CD4-positive, alpha-beta T cell (primary cell): ENCODE measurements at places on chromosomes 11 and 22.
A peak's percentile ranks its signal among the peaks of the same experiment; 100 is the strongest.

- no peaks in the 10 kb centered on the region for H3K4me1 ChIP-seq
- H3K27ac ChIP-seq, result no peak overlapping the region
- no peak overlapping the region for H3K4me3 ChIP-seq
- H3K27me3 ChIP-seq, result no peaks in the 10 kb centered on the region
- no peak for DNase-seq
- no peaks in the 10 kb centered on the region for H3K36me3 ChIP-seq
Measured at GRCh38 chr11:21198498-21198897, 529.1 kb downstream of the NELL1 start.

DNA sequence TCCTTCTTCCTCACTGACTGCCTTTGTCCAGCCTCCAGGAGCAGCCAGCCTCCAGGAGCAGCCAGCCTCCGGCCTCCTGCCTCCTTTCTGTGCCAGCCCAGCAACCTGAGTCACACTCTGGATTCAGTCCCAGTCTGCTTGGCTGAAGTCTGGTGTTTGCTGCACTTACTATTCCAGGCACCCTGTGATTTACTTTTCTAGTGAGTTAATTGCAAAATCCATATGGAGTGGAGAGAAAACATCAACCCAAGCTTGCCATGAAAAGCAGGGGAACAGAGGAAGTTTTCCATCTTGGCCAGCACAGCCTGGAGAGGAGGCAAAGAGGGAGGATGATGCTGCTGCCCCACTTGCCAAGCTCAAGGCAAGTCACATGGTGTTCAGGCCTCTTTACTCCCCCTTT, 400.5 kb downstream of the TENM4 start:
- peaks cover 8% of the 10 kb centered on the region for H3K27me3 ChIP-seq
- H3K4me1 ChIP-seq, result no peaks in the 10 kb centered on the region
- H3K4me3 ChIP-seq, result no peak overlapping the region

- no peaks in the 10 kb centered on the region for H3K4me1 ChIP-seq
- H3K27ac ChIP-seq, result no peak overlapping the region
- H3K36me3 ChIP-seq, result peaks cover 10% of the 10 kb centered on the region
Measured at GRCh38 chr11:45224766-45225165, 61.4 kb downstream of the SYT13 start.

GRCh38 chr11:119318240-119319135, 1.6 kb upstream of the MCAM start:
- peaks cover 82% of the 10 kb centered on the region for H3K4me1 ChIP-seq
- no peak overlapping the region for H3K4me3 ChIP-seq
- no peaks in the 10 kb centered on the region for H3K36me3 ChIP-seq
- H3K27me3 ChIP-seq, result peaks cover 33% of the 10 kb centered on the region
- H3K27ac ChIP-seq, result peak overlapping the region; percentile 29

DNA sequence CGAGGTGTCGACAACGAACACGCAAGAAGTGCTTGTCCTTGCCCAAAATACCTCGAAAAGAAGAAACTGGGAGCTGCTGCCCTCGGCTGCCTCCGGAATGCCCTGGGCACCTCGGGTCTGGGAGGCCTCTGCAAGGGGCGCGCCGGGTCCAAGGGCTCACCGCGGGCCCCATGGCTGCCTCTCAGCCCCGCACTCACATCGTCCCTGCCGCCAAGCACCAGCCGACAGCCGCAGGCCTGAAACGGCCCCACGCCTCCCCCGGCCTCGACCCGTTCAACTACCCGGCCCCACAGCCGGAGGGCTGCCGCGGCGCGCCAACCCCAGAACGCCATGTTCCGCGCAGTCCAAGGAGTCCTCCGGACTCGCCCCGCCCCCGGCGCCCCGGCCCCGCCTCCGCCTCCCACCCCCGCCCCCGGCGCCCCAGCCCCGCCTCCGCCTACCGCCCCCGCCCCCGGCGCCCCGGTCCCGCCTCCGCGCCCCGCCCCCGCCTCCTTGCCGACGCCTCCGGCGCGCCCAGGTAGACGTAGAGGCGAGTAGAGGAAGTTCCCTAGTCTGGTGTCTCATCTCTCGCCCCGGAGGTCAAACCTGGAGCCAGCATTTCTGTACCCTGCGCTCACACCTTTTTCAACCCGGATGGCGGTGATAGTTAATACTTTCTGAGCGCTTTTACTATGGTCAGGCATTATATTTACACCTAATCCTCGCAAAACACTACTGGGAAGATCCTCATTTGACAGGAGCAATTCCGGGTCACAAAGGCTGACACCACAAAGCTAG, at the start of gene SIRT3:
SIRT3 (minus strand) TSS at position 346 of the 777 bp plus-strand sequence; CDS start at position 332, 14 bp downstream.
- peak within 1 kb of the TSS; percentile 91 for H3K4me3 ChIP-seq
- peaks cover 27% of the 10 kb centered on the region for H3K4me1 ChIP-seq
- H3K27me3 ChIP-seq, result no peaks in the 10 kb centered on the region
- peaks cover 21% of the 10 kb centered on the region for H3K36me3 ChIP-seq
- H3K27ac ChIP-seq, result peak within 1 kb of the TSS; percentile 97

DNA sequence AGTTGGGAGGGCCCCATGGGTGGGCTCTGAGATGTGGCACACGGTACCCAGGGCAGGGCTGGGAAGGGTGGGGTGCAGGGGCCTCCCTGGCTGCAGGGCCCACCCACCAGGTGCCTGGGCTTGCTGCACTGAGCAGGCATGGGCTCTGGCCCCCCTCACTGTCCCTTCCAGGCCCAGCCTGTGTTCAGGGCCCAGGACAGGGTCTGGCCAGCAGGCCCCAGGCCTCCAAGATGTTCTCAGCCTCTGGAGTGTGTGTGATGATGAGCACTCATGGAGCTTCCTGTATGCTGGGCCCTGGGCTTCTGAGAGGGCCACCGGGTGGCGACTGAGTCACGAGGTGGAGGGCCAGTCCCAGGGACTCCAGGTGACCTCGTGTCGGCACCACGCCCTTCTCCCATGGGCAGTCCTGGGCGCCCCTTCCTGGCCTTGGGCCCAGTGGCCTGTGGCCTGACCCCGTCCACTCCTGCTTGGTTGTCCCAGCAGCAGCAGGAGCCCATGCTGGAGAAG, 55.9 kb upstream of the CCDC188 start:
- peaks cover 40% of the 10 kb centered on the region for H3K4me1 ChIP-seq
- H3K27me3 ChIP-seq, result no peaks in the 10 kb centered on the region
- H3K36me3 ChIP-seq, result no peaks in the 10 kb centered on the region

DNA sequence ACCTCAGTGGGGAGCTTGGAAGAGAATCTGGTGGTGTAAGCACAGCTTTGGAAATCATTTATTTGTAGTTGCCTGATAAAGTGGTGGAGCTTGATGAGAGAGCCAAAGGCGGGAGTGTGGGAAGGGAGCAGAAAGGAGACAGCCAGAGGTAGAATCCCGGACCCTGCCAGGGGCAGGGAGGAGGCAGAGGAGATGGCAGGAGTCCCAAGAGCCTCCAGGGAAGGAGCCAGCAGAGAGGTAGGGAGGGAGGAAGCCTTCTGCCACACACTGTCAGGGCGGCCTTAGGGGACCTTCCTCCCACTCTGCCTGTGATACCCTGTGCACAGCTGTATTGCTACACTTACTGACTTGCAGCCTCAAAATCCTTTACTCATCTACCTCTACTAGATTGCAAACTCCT, 15.4 kb downstream of the SCUBE2 start:
- H3K36me3 ChIP-seq, result no peaks in the 10 kb centered on the region
- no peak for DNase-seq
- no peaks in the 10 kb centered on the region for H3K27me3 ChIP-seq
- H3K27ac ChIP-seq, result no peak overlapping the region
- H3K4me1 ChIP-seq, result no peaks in the 10 kb centered on the region

GRCh38 chr22:25478528-25478927, 85.9 kb upstream of the GRK3 start:
- H3K4me1 ChIP-seq, result no peaks in the 10 kb centered on the region
- no peak overlapping the region for H3K27ac ChIP-seq
- no peak for DNase-seq
- no peaks in the 10 kb centered on the region for H3K27me3 ChIP-seq
- no peaks in the 10 kb centered on the region for H3K36me3 ChIP-seq

DNA sequence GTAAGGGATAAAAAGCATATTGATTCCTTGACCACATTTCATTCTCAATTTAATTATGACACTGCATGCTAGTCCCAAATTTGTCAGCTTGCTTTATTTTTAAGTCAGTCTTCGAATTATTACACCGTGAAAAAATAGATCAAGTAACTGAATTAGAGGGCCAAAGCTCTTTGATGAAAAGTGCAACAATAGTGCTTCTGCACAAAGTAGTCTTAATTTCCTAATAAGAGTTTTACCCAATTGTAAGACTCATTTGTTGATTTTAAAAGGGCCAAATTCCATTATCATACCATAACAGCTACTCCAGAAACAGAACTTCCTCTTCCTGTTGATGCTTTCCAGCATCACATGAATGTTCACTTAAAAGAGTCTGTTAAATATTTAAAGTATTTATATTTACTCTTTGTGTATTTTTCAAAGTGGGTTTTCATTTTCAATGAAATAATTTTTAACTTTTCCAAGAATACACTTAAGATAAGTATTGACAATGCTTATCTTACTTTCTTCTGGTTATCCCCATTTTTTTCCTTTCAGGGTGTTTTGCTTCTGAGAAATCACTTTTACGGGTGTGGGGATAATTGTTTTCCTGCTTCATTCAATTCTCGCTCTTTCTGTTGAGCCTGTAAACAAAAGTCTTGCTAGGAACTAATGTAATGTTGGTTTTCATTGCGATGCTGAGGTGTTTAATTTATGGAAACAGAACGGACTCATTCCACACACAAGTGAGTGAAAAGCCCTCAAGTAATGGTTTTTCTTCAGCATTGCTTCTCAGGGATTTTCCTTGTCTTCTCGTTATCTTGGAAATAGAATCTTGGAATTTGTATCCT, 2.1 kb downstream of the ARHGEF12 start:
- H3K36me3 ChIP-seq, result no peaks in the 10 kb centered on the region
- no peak overlapping the region for H3K4me3 ChIP-seq
- no peak for DNase-seq
- H3K4me1 ChIP-seq, result peaks cover 28% of the 10 kb centered on the region
- peaks cover 32% of the 10 kb centered on the region for H3K27me3 ChIP-seq
- no peak overlapping the region for H3K27ac ChIP-seq

- no peak overlapping the region for H3K4me3 ChIP-seq
- H3K4me1 ChIP-seq, result peaks cover 73% of the 10 kb centered on the region
- peaks cover 2% of the 10 kb centered on the region for H3K36me3 ChIP-seq
- no peak for DNase-seq
- no peak overlapping the region for H3K27ac ChIP-seq
- no peaks in the 10 kb centered on the region for H3K27me3 ChIP-seq
Measured at GRCh38 chr11:47393163-47394049, 15.0 kb upstream of the SLC39A13 start.

DNA sequence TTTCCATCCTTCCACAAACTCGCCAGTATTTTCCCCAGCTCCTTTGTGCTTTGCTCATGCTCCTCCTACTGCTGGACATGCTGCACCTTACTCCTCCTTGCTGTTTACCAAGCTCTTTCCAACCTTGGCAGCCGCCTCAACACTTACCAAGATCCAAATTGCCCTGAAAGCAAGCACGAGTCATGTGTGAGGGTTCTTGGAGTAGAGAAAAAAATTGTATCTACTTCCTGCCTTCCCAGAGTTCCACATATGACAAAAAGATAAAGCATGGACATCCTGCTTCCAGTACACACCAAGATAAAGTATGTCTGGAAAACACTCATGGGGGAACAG, 767.5 kb downstream of the NTM start:
- DNase-seq, result no peak
- H3K4me1 ChIP-seq, result no peaks in the 10 kb centered on the region
- no peaks in the 10 kb centered on the region for H3K27me3 ChIP-seq

DNA sequence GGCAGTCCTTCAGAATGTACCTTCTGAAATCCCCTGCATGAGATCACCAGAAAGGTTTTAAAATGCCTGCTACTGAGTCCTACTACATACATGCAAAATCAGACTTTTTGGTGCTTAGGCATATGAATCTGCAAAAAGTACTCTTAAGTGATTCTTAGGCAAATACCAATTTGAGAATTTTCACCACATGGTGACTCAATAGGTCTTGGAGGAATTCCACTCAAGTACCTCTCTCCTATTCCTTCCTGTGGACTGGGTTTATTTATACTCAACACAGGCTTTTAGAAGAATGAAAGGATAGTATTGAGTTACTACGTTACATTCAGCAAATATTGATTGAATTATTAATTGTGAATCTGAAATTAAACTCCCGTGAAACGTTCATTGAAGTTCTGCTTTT, 223.9 kb downstream of the CNTN5 start:
- H3K27ac ChIP-seq, result no peak overlapping the region
- no peak overlapping the region for H3K4me3 ChIP-seq
- no peaks in the 10 kb centered on the region for H3K27me3 ChIP-seq
- H3K4me1 ChIP-seq, result no peaks in the 10 kb centered on the region

DNA sequence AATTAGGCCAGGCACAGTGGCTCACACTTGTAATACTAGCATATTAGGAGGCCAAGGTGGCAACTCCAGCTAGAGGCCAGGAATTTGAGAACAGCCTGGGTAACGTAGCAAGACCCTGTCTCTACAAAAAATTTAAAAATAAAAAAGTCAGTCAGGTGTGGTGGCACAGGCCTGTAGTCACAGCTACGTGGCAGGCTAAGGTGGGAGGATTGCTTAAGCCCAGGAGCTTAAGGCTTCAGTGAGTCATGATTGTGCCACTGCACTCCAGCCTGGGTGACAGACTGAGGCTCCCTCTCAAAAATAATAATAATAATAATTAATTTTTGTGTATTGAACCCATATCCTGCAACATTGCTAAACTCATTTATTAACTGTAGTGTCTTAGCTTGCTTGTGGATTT, 15.3 kb upstream of the TRIM29 start:
- H3K27me3 ChIP-seq, result peaks cover 4% of the 10 kb centered on the region
- H3K4me3 ChIP-seq, result no peak overlapping the region
- H3K4me1 ChIP-seq, result no peaks in the 10 kb centered on the region
- no peak overlapping the region for H3K27ac ChIP-seq
- H3K36me3 ChIP-seq, result no peaks in the 10 kb centered on the region

DNA sequence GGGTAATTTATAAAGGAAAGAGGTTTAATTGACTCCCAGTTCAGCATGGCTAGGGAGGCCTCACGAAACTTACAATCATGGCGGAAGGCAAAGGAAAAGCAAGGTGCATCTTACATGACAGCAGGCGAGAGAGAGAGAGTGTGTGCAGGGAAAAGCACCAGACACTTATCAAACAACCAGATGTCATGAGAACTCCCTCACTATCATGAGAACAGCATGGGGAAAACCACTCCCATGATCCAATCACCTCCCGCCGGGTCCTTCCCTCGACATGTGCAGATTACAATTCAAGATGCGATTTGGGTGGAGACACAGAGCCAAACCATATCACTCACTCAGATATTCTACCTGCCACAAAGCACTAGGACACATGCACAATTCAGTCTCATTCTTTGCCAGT, 48.1 kb upstream of the HMGXB4 start:
- no peak overlapping the region for H3K27ac ChIP-seq
- DNase-seq, result no peak
- H3K4me1 ChIP-seq, result no peaks in the 10 kb centered on the region
- no peak overlapping the region for H3K4me3 ChIP-seq
- H3K36me3 ChIP-seq, result no peaks in the 10 kb centered on the region

- H3K27me3 ChIP-seq, result no peaks in the 10 kb centered on the region
- H3K4me1 ChIP-seq, result peaks cover 40% of the 10 kb centered on the region
- H3K4me3 ChIP-seq, result peak within 1 kb of the TSS; percentile 100
- DNase-seq, result peak; percentile 78
- H3K36me3 ChIP-seq, result peaks cover 29% of the 10 kb centered on the region
Measured at GRCh38 chr11:117232092-117232878, at the start of gene RNF214. TSS of gene RNF214 (plus strand) at chr11:117232671. CDS start at chr11:117234273, 1,602 bp downstream.
